ENCODE measurements at places on chromosomes 12 and 14.

- DNase-seq = no peak
- no peaks in the 10 kb centered on the region for H3K36me3 ChIP-seq
- no peak overlapping the region for H3K4me3 ChIP-seq
- H3K27me3 ChIP-seq = no peaks in the 10 kb centered on the region
- no peak overlapping the region for H3K27ac ChIP-seq
- H3K4me1 ChIP-seq = no peaks in the 10 kb centered on the region
Observed at GRCh38 chr12:30862486-30862885, 64.1 kb upstream of the TSPAN11 start.

- H3K4me3 ChIP-seq = no peak overlapping the region
- H3K27ac ChIP-seq = no peak overlapping the region
- H3K27me3 ChIP-seq = peaks cover 9% of the 10 kb centered on the region
- H3K4me1 ChIP-seq = 0 out of 2 replicates have a peak, but pooled peaks cover 4% of the 10 kb centered on the region
- DNase-seq = no peak
Observed at GRCh38 chr12:108123402-108123801, 5.7 kb upstream of the WSCD2 start.

DNA sequence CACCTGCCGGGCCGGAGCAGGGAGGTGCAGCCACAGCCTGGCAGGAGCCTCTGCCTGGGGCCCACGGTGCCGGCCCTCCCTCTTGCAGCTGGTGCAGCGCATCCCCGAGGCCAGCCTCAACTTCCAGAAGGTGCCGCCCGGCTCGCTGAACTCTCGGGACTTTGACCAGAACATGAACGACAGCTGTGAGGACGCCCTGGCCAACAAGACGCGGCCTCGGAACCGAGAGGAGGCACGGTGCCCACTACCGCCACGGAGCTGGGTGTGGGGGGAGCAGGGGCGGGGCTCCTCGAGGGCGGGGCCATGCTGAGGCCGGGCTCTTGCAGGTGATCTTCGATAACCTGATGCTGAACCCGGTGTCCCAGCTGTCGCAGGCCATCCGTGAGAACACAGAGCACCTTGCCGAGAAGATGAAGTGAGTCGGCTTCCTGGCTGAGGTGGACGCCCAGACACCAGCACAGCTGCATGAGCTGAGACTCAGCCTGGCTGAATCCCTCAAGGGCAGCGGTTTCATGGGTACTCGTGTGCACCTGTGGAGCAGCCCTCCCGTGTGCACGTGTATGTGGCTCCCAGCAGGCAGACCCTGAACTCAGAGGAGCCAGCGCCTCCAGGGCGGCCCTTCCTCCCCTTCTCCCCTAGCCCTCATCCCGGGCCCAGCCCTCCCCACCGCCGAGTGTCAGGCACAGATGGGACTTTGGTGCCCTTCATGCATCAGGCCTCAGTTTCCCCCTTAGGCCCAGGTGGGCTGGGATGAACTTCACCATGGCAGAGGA, 28.6 kb downstream of the CEP170B start:
- H3K27me3 ChIP-seq = peaks cover 15% of the 10 kb centered on the region
- peak; percentile 81 for DNase-seq
- H3K27ac ChIP-seq = no peak overlapping the region
- no peaks in the 10 kb centered on the region for H3K36me3 ChIP-seq
- H3K4me3 ChIP-seq = no peak overlapping the region

GRCh38 chr14:23399591-23399990, 8.5 kb downstream of the MYH6 start:
- H3K27ac ChIP-seq = no peak overlapping the region
- no peak for DNase-seq
- H3K4me1 ChIP-seq = no peaks in the 10 kb centered on the region
- H3K4me3 ChIP-seq = no peak overlapping the region
- H3K27me3 ChIP-seq = peaks cover 10% of the 10 kb centered on the region

GRCh38 chr14:52189325-52189724, 78.2 kb upstream of the PTGDR start:
- no peaks in the 10 kb centered on the region for H3K4me1 ChIP-seq
- no peaks in the 10 kb centered on the region for H3K36me3 ChIP-seq
- no peak overlapping the region for H3K4me3 ChIP-seq
- DNase-seq = no peak
- no peak overlapping the region for H3K27ac ChIP-seq

- H3K4me1 ChIP-seq = no peaks in the 10 kb centered on the region
- no peak overlapping the region for H3K4me3 ChIP-seq
- no peak for DNase-seq
- H3K27ac ChIP-seq = no peak overlapping the region
Observed at GRCh38 chr14:41925409-41925808, 318.7 kb downstream of the LRFN5 start.

DNA sequence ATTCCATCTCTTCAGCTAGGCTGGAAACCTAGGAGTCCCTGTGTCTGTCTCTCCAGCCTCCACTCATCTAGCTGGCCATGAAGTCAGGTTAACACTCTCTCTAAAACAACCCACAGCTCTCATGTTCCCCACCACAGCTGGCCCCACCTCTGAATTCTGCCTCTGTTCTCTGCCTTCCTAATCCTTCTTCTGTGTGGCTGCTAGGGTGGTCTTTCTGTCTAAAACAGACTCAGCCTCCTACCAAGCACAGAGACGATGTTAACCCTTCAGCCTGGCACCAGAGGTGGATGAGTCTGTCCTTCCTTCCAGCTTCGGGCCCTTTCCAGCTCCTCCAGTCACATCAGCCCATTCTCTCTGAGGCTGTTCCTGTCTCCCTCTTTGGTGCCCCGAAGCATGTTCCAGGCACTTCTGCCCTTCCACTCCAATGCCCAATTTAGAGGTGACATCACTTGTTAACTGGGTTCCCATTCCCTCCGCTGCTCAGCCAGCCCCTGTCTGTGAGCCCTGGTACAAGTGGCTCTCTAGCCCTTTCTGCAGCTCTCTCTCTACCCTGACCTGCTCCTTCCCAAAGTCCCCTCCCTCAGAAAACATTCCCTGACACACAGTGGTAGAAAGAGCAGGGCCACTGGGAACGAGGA, 9.1 kb downstream of the FIGNL2 start:
- no peaks in the 10 kb centered on the region for H3K36me3 ChIP-seq
- no peak overlapping the region for H3K27ac ChIP-seq
- H3K27me3 ChIP-seq = peaks cover 93% of the 10 kb centered on the region
- H3K4me3 ChIP-seq = no peak overlapping the region
- no peaks in the 10 kb centered on the region for H3K4me1 ChIP-seq
- DNase-seq = no peak

GRCh38 chr12:102535306-102535705, 54.9 kb upstream of the IGF1 start:
- no peaks in the 10 kb centered on the region for H3K27me3 ChIP-seq
- H3K36me3 ChIP-seq = no peaks in the 10 kb centered on the region
- H3K27ac ChIP-seq = no peak overlapping the region
- H3K4me3 ChIP-seq = no peak overlapping the region

DNA sequence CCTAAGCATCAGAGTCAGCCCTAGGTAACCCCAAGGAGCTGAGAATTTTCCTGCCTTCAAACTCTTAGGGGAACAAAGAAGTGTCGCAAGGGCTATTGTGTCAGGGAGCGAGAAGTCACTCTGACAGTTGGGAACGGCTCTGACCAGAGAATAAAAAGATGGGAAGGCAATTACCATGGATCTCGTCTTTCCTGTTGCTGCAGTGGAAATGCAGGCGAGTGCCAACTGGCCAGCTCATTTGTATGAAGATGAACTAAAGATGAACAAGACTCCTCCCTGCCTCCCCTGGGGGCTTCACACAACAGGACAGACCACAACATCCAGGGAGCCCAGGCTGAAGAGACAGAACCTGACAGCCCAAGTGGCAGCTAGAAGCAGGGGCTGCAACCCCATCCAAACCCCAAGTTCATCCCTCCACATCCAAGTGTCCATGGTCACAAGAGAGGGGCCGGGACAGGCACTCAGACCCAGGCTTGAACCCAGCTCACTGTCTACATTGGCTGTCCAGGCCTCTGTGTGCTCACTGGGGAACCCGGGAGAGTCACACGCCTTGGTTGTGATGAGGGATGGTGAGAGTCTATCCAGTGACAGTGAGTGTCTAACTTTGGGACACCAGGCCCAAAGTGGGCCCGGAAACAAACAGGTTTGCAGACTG, 322.4 kb downstream of the BCL11B start:
- no peak overlapping the region for H3K27ac ChIP-seq
- no peak overlapping the region for H3K4me3 ChIP-seq
- H3K4me1 ChIP-seq = no peaks in the 10 kb centered on the region
- H3K36me3 ChIP-seq = no peaks in the 10 kb centered on the region
- H3K27me3 ChIP-seq = no peaks in the 10 kb centered on the region

DNA sequence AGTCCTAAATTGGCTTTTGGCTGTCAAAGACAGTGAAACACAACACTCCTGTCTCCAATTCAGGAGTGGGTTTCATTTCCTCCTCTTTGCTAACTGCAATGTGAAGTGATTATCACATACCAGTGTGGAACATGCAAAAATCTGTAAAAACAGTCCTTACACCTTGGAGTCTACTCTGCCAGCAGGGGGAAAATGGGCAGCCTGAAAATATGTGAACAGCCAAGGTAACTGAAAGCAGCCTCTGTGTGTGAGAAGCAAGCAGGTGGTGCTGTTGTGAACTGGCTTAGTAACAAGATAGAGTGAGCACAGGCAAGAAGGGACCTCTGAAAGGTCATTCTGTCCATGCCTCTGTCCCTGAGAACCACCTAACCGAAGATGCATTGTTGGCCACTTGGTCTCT, 6.0 kb downstream of the PRMT8 start:
- no peak for DNase-seq
- no peaks in the 10 kb centered on the region for H3K4me1 ChIP-seq
- H3K27me3 ChIP-seq = peaks cover 60% of the 10 kb centered on the region
- no peak overlapping the region for H3K27ac ChIP-seq

DNA sequence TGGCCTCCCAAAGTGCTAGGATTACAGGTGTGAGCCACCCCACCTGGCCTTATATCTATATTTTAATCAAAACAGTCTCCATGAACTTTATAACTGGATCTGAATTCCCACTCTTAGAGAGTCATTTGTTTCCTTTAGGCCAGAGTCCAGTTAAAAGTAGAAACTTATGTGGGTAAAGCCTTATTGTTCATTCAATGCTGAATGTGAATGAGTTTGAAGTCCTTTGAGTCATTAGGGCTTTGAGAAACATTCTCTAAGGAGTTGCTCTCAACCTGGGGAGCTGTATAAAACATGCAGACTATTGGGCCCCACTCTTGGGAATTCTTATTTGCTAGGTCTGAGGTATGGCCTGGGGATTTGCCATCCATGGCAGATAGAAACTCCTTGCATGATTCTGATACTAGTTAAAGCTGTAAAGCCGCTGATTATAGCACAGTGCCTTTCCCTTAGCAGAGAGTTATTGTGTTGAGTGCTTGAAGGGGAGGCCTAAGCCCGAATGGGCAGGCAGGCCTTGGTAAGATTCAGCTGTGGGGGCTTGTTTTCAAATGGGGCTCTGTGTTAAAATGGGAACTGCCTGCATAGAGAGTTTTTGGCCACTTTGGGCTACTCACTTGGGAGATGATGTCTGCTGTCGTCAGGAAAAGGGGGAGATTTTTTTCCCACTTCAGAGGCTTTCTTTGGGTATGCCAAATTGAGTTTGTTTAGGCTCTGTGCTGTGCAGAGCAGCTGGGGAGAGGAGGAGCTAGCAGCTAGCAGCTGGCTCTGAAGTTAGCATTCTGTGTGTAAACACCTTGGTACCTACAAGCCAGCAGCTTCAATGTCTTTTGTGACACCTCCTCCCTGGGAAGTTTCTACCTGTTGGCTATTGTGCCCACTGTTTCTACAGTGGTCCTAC, 117.5 kb downstream of the DACT1 start:
- no peak overlapping the region for H3K4me3 ChIP-seq
- no peaks in the 10 kb centered on the region for H3K27me3 ChIP-seq
- no peaks in the 10 kb centered on the region for H3K36me3 ChIP-seq
- no peaks in the 10 kb centered on the region for H3K4me1 ChIP-seq

GRCh38 chr14:21109377-21110138, 8.7 kb downstream of the TMEM253 start:
- peak overlapping the region; percentile 7 for H3K4me3 ChIP-seq
- DNase-seq = no peak
- peaks cover 37% of the 10 kb centered on the region for H3K4me1 ChIP-seq
- no peaks in the 10 kb centered on the region for H3K27me3 ChIP-seq

DNA sequence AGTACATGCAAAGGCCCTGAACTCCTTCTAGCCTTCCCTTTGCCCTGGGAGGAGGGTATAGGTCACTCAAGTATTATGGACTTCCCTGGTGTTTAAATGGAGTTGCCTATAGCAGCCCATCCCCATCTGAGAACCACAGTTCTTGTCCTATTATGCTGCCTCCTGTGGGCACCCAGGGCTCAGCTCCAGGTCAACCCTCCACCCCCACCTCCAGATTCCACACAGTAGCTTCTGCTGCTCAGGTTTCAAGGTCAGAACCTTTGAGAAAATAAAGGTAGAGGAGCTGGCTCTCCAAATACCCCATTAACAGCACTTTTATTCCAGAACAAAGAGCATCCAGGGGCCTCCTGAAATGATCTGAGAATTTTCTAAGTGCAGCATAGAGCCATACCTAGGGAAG, 57.4 kb downstream of the ACTN1 start:
- no peak overlapping the region for H3K4me3 ChIP-seq
- H3K27me3 ChIP-seq = no peaks in the 10 kb centered on the region
- H3K4me1 ChIP-seq = no peaks in the 10 kb centered on the region
- no peak for DNase-seq
- H3K27ac ChIP-seq = no peak overlapping the region
- no peaks in the 10 kb centered on the region for H3K36me3 ChIP-seq

DNA sequence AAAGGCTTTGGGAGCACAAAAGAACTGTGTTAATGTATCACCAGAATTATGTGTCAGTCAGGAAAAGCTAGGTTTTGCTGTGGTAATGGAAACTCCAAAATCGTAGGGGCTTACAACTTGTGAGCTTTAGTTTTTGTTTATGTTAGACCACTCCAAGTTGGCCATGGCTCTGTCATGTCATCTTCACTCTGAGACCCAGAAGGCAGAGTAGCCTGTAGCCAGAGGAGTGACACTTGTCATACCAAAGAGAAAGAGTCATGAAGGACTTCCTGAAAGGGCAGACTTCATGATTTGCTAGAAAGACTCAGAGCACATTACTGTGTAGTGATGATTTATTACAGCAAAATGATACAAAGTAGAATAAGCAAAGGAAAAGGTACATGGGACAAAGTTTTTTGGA, 133.6 kb upstream of the SSTR1 start:
- H3K4me1 ChIP-seq = no peaks in the 10 kb centered on the region
- no peak overlapping the region for H3K27ac ChIP-seq
- H3K36me3 ChIP-seq = no peaks in the 10 kb centered on the region
- peak overlapping the region; percentile 10 for H3K4me3 ChIP-seq
- DNase-seq = no peak
- no peaks in the 10 kb centered on the region for H3K27me3 ChIP-seq

DNA sequence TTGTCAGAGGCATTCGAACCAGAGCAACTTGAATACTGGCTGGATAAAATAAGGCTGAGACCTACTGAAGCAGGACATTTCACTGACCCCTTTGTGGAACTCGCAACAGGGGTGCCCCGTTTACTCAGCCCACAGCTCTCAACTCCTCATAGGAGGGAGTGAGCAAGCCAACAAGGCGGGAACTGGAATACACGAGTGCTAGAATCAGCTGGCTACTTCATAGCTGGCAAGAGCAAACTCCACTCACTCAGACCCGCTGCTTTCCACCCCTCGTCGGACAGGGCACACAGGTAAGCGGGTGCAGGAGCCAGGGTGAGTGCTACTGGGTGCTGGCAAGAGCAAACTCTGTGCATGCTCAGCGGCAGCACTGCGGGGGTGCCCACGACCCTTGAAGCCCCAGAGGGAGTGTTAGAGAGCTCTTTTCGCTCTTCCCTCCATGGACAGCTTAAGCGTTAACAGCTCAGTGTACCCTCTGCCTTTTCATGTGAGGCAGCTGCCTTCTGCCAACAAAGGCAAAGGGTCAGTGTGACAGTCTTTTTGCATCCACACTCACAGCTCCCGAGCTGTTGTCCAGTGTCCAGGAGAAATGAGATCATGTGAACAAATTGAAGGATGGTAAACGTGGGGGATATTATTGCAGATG, 15.7 kb downstream of the CAPZA3 start:
- no peaks in the 10 kb centered on the region for H3K4me1 ChIP-seq
- no peak for DNase-seq
- no peaks in the 10 kb centered on the region for H3K27me3 ChIP-seq
- no peak overlapping the region for H3K4me3 ChIP-seq

All from MM.1S (cell line).